ENCODE measurements at places on chromosomes 2 and 18.

GRCh38 chr2:38634684-38635083 is 31.2 kb upstream of the GALM start:
- DNase-seq, result no peak

DNA sequence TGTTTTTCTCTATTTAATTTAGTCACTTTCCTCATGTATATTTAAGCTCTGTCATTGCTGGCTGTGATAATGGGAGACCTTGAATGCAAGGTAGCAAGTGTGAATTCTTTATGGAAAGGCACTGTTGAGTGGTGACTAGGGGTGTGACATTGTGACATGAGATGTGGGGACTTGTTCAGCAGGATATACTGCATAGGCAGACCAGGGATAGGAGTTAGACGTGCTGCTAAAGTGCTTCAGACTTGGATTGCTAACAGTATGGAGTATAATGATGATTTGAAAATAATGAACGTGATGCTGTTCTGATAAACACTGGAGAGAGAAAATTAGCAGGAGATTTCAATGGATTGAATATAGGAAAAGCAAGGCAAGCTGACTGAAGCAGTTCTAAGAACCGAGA is 135.1 kb downstream of the NCOA1 start:
- DNase-seq, result no peak

- no peak for DNase-seq
These were observed 203.3 kb upstream of the SPOPL start for GRCh38 chr2:138298120-138298814.

DNA sequence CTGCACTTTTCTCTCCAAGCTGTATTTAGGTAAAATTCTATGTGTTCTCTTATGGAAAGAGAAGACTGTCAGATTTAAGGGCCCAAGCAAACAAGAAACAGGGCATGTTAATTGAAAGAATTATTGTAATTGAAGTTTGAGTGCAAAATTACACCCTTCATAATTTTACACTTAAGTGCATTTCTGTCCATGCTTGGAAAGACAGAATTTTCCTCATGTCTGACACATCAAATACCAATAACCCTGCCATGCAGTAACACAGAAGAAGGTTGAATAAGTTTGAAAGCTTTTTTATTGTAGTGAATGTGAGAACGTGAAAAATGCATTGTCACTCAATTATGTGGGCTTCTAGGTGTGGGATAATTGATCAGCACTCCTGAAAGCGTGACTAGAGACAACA is 52.9 kb upstream of the PARD3B start:
- no peak for DNase-seq

- no peak for DNase-seq
These were observed 20.0 kb upstream of the FBLN7 start for GRCh38 chr2:112118148-112118547.

DNA sequence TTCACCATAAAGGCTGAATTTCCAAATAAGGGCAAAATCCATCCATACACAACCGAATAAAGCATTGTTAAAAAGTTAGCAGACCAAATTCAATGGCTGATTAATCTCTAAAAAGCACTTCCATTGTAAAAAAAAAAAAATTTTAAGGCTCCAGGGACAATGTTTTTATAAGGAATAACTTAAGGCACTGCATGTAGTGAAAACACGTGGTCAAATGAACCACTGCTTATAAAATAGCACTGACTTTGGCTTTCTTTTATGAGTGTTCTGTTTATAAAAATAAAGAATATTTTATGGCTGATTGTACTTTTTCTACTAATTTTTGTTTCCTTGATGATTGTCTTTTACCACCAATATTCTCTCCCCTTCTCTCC is 409.3 kb upstream of the KCNH7 start:
- no peak for DNase-seq

DNA sequence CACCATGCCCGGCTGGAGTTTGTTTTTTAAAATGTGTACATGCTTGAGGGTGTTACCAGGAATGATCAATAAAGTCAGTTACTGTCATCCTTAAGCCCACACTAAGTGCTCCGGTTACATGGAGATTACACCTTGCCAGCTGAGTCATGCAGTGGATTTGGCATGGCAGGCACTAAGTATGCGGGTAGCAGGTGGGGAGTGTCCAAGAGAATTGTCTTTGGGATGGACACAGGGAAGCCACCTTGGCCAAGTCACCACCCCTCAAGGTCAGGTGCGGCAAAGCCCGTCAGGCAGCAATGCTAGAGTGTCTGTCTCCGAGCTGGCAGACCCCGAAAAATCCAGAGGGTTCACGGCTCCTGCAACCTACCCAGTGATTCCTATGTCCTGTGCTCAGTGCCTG is 54.8 kb downstream of the GBX2 start:
- no peak for DNase-seq

GRCh38 chr18:25243754-25244153 is 108.2 kb downstream of the ZNF521 start:
- no peak for DNase-seq

DNA sequence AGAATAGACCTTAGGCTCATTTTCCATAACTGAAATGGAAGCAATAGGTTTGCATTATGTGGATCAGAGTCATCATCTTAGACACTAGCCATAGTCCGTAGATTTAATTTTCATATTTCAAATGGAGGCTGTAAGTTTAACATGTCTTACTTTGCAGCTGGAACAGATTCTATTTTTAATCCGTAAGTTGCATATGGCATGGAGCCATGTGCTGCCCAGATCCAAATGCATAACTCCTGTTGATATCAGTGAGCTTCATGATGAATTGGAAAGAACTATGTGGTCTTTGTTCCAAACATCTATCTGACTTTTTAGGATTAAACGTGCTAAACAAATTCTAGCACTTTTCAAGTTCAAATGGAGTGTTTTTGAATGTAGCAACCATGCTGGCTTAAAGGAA is 43.4 kb downstream of the MEIS1 start:
- no peak for DNase-seq

DNA sequence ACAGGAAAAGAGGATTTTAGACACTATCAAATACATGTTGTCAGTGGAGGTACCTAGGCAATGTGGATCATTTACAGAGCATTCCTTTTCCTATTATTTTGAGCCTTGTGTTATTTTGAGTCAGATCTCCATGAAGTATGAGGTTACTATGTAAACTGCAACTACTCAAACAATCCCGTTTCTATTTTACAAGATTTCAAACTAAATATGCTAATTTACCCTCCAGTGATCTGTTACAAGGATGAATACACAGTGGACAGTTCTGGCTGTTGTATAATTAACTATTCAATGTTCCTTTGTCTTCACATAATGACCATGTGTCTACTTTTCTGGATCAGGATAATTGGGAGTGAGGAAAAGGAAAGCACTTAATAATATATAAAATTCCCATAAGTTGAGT is 4.6 kb downstream of the HOXD1 start:
- DNase-seq, result no peak

DNA sequence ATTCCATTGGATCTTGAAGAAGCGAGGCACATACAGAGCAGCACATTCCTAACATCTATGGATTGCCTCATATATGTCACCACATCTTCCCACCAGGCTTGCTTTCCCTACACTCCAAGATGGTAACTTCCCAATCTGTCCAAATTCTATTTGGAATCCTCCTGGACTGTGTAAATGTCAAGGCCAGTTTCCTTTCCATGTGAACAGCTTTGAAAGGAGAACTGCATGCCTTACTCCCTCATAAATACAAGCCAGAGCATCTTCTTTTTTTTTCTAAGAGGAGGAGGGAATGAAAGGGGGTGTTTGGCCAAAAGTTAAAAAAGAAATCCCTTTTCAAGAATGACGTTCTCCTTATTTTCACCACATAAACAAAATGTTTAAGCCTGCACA is 103.8 kb upstream of the OSR1 start:
- no peak for DNase-seq

GRCh38 chr2:223113161-223113560 is 61.2 kb downstream of the KCNE4 start:
- DNase-seq, result no peak

DNA sequence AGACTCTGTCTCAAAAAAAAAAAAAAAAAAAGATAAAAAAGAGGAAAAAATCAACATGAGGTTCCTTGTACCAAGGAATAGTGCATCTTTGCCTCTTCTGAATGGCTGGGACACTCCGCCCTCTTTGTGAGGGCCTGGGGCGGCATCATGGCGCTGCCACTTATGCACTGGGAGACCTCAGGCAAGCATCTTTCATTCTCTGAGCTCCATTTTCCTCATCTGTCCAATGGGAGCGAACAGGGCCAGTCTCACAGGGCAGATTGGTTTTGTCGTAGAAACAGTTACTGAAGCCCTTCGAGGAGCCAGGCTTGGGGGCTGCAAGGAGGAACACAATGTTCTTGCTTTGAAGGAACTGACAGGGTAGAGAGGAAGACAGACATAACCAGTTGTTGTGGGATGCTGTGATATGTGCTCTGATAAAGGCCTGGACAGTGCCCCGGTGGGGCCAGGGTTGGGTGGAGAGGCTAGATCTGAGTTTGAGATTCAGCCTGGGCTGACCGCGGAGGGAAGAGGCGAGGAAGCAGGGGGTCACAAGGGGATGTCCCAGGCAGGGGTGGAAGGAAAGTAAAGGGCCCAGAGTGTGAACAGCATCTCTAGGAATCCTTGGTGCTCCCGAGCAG is 14.1 kb downstream of the ZFP36L2 start:
- no peak for DNase-seq

GRCh38 chr2:33505966-33506365 is 29.5 kb downstream of the RASGRP3 start:
- no peak for DNase-seq

- no peak for DNase-seq
These were observed 140.8 kb upstream of the SPATS2L start for GRCh38 chr2:200165687-200166086.

DNA sequence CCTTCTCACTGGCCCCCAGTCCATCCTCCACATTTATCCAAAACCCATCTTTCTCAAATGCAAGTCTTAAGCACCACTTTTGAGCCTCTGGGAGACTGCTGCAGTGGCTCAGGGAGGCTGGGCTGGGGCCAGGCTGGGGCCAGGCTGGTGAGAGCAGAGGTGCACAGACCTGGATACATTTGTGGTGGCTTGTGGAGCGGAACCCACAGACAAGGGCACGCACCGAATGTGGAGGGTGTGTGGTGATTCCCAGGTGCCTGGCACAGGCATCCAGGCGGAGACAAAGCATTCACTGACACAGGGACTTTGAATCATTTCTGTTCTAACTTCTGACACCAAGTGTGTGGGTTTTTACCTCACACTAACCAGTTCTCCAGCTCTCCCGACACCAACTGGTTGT is 42.2 kb upstream of the MGAT4A start:
- DNase-seq, result no peak

Measured in Calu3 (cell line).